ENCODE measurements at places on chromosomes 2 and 18.

- DNase-seq, result no peak
Observed at GRCh38 chr18:78612801-78613200, 366.8 kb upstream of the SALL3 start.

GRCh38 chr18:48933578-48934414 is 17.0 kb downstream of the SMAD7 start:
- no peak for DNase-seq

GRCh38 chr2:218694405-218695145 is 16.1 kb upstream of the TTLL4 start:
- DNase-seq, result no peak

GRCh38 chr18:11983592-11983991 is 2.3 kb downstream of the IMPA2 start:
- DNase-seq, result no peak

- DNase-seq, result no peak
Observed at GRCh38 chr2:20401489-20401835, 45.4 kb upstream of the RHOB start.

- DNase-seq, result peak; percentile 54
Observed at GRCh38 chr2:64857581-64858471, 131.4 kb upstream of the SLC1A4 start.

- DNase-seq, result no peak
Observed at GRCh38 chr18:12308386-12309100, 502 bp downstream of the TUBB6 start.

- no peak for DNase-seq
Observed at GRCh38 chr2:128228894-128229293, 89.8 kb downstream of the HS6ST1 start.

DNA sequence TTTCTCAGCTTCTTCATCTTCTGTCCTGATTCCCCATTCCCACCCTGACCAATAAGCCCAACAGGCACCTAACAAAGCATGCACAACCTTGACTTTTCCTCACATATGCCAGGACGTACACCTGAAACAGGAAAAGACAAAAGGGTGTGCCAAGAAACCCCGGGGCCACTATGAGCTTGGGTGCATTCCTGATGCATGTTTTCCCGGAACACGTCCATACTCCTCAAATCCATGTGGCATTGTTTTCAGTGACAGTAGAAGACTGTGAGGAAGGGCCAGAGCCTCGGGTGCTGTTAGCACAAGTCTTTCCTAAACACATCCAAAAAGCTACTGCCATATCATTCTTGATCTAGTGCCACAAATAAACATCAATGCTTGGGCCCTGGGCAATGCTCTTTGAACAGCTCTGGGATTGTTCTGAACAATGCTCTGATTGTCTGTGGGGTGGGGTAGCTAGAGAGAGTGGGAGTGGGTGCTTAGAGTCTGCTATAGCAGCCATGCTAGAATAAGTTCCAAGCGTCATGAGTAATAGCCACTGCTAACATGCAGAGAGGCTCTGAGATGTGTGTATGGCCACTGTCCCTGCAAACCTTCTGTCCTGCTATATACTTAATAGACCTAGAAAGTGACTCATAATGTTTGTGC is 181.7 kb upstream of the CRIM1 start:
- DNase-seq, result no peak

GRCh38 chr2:45182667-45183295 is 173.5 kb upstream of the SIX2 start:
- no peak for DNase-seq

GRCh38 chr2:119599384-119599783 is 55.1 kb downstream of the CFAP221 start:
- DNase-seq, result peak; percentile 40

GRCh38 chr2:55431982-55432627 is 12.4 kb upstream of the CCDC88A start:
- peak; percentile 27 for DNase-seq

DNA sequence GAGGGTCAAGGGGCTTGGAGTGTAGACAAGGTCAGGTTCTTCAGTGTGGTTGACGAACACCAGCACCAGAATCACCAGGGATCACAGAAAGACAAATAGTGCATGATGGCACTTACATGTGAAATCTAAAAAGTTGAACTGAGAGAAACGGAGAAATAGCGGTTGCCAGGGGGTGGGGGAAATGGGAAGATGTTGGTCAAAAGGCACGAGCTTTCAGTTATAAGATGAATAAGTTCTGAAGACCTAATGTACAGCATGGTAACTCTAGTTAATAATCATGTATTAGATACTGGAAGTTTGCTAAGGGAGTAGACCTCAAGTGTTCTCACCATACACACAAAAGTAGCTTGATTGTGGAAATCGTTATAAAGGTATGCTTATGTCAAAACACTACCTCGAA is 43.7 kb upstream of the DARS1 start:
- no peak for DNase-seq

- peak; percentile 5 for DNase-seq
Observed at GRCh38 chr18:12882453-12883371, 1.3 kb downstream of the PTPN2 start.

GRCh38 chr2:106030287-106031268 is 163.5 kb downstream of the UXS1 start:
- DNase-seq, result no peak

DNA sequence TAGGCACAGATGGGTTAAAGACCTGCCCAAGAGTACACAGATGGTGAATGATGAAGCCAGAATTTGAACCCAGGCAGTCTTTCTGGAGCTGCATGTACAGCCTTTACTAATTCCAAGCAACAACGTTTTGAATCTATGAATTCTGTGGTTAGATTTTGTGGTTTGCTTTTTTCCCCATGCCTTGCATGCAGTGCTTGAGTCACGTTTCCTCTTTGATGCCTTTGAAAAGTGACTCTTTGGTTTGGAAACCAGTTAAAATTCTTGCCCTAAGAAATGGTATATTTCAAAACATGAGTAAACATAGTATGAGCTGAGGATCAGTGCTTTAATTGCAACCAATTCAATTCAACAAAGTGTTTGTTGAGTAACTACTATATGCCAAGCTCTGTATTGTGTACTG is 48.2 kb upstream of the PPM1B start:
- DNase-seq, result no peak

GRCh38 chr2:239401881-239402233 is 1.0 kb upstream of the HDAC4 start:
- peak; percentile 78 for DNase-seq

DNA sequence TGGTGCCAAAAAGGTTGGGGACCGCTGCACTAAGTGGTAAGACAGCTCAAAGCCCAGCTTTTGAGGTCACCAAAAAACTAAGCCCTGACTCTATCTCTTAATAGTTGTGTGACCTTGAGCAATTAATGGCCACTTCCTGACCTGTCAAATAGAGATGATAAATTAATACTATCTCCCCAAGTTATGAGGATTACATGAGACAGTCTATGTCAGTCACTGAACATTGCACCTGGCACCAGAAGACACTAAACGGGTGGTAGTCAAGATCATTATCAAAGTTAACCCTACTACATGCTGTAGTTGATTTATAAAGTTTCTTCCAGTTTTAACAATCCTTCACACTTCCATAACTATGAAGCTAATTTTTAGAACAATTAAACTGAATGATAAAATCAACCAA is 36.5 kb downstream of the STPG4 start:
- no peak for DNase-seq

- DNase-seq, result no peak
Observed at GRCh38 chr18:24860978-24861680, 400.7 kb downstream of the HRH4 start.

GRCh38 chr18:22345718-22346117 is 72.0 kb downstream of the CTAGE1 start:
- no peak for DNase-seq

GRCh38 chr2:122244598-122245229 is 489.3 kb downstream of the TSN start:
- DNase-seq, result no peak

DNA sequence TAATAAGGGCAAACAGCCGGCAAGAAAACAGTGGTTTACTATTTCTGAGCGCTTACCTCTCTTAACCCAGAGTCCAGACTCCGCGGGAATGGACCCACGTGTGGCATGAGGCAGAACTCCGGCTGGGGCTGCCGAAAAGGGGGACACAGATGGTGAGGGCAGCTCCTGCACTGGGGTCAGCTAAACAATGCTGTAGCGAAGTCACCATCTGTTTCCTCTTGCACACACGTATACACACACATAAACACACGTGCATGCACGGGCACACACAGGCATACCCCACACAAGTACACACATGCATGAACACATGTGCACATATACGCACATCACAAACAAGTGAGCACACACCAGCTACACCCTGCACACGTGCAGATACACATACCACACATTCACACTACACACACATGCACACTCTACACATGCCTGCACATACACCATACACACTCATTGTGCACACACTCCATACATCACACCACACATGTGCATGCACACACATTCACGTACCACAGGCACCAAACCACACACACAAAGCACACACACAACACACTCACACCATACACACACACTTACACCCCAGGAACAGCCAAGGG is 105.9 kb upstream of the ID2 start:
- DNase-seq, result no peak

- no peak for DNase-seq
Observed at GRCh38 chr2:71884303-71885042, 263.2 kb downstream of the CYP26B1 start.

DNA sequence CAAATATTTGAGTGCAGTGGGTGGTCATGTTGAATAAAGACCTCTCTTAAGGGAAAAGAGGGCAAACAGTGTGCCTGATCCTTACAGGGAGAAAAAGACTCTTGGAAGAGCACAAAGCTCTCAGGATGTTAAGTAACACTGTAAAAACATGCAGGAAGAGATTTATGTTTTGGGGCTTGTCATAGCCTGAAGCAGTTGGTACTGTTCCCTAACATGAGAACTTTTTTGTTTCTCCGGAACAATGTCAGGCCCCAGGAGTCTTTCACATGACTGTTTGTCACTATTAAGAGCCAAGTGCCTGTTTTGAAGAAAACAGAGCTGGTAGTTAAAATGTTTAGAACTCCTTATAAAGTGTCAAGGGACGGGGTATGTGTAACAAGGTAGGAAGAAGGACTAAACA is 83.7 kb upstream of the B3GNT2 start:
- no peak for DNase-seq

DNA sequence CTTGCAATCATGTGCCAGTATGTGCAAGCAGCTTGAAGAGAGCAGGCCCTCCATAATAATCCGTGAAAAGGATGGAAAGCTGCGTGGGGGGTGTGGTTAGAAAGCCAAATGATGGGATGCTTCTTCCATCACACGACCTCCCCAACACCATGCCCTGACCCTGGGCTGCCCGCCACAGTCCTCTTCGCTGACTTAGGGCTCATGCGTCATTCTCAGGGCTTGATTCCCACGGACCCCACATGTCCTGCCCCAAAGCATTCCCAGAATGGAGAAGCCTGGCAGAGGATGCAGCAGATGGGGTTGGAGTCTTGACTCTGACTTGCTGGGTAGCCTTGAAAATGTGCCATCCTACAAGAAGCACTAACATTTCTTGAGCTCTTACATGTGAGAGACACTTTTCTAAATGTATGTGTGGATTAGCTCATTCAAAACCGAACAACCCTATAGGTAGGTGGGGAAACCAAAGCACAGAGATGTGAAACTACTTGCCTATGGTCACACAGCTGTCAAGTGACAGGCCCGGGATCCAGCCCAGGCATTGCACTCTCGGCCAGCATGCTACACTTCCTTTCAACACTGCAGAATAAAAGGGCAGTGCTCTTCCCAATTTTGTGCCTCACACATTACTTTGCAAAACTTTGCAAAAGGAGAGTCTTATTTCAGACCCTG is 3.7 kb downstream of the TNS1 start:
- DNase-seq, result no peak

DNA sequence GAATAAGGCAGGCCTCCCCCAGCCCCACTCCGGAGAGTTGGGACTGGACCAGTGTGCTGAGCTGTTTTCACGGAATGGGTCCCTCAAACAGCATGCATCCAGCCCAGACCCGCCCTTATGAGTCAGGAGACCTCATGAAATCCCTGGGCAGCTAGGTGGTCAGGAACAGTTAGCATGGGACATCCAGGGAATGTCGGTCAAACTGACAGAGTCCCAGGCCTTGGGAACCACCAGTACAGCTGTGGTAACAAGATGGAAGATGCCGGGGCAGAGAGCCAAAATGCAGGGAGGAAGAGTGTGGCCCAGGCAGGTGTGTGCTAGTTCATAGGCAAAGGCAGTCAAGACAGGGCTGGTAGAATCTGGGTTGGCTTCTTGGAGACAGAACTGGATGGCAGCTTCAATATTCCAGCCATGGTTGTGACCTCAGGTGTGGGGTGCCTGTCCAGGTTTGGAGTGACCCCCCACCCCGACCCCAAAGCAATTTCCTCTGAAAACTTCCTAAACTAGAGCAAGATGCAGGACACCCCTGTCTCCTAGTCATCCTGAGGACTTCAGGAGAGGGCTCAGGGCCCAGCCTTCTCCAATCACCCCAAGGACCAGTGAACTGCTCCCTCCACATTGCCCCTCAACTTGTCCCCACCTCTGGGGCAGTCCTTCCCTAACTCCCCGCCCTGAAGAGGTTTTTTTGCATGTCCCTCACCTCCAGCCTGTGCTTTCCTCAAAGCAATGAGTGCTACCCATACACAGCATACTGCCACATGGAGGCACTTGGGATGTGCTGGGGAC is 46.5 kb downstream of the KCNIP3 start:
- no peak for DNase-seq

GRCh38 chr2:17093712-17094111 is 424.5 kb downstream of the RAD51AP2 start:
- DNase-seq, result no peak

GRCh38 chr2:172615727-172616261 is 59.9 kb downstream of the PDK1 start:
- no peak for DNase-seq

GRCh38 chr18:48133671-48134251 is 203.3 kb upstream of the SMAD2 start:
- peak; percentile 98 for DNase-seq

- no peak for DNase-seq
Observed at GRCh38 chr2:6692819-6693218, 172.9 kb downstream of the CMPK2 start.

DNA sequence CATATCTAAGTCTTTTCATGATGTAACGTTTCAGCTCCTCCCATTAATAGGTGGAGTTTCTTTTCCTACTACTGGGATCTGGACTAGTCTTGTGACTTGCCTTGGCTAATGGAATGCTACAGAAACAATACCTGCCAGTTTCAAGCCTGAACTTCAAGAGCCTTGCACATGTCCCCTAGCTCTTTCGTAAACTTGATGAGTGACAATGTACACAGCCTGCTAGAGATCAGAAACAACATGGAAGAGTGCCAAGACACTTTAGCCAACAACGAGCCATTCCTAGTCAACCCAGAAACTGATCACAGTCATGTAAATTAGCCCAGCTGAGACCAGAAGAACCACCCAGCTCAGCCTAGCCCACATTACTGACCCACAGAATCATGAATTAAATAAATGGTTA is 24.8 kb upstream of the STK39 start:
- DNase-seq, result no peak

GRCh38 chr2:156476850-156477206 is 40.6 kb downstream of the GPD2 start:
- DNase-seq, result no peak
